ENCODE measurements at places on chromosomes 1 and 21. TPM values are rescaled to one million over a fixed set of nuclear protein-coding genes. Genes with fewer than 3 reads are reported as not detected.

The DSTYK gene
- total RNA-seq: 24.9 TPM

The RAB42 gene
- 4.1 TPM for total RNA-seq

The NFASC gene
- 16.5 TPM for total RNA-seq

The KRTAP12-2 gene
- not detected for total RNA-seq

The VAV3 gene
- total RNA-seq: not detected

The KLHDC7A gene
- total RNA-seq: not detected

The GBP5 gene
- under 0.01 TPM for total RNA-seq

The A3GALT2 gene
- not detected for total RNA-seq
